CD14-positive monocyte (primary cell): ENCODE measurements at places on chromosomes 16 and 17. TPM values are rescaled to one million over a fixed set of nuclear protein-coding genes. Genes with fewer than 3 reads are reported as not detected.

OR4D1 gene
- not detected for polyA plus RNA-seq

TRAF7 gene
- polyA plus RNA-seq, result 41.9 and 84.4 TPM in 2 replicates

PRR11 gene
- polyA plus RNA-seq, result 3.9 and 4.0 TPM in 2 replicates

ADCY9 gene
- 8.5 and 9.3 TPM in 2 replicates for polyA plus RNA-seq

GPT2 gene
- polyA plus RNA-seq, result 0.98 TPM

NPIPB13 gene
- polyA plus RNA-seq, result not detected

DNA sequence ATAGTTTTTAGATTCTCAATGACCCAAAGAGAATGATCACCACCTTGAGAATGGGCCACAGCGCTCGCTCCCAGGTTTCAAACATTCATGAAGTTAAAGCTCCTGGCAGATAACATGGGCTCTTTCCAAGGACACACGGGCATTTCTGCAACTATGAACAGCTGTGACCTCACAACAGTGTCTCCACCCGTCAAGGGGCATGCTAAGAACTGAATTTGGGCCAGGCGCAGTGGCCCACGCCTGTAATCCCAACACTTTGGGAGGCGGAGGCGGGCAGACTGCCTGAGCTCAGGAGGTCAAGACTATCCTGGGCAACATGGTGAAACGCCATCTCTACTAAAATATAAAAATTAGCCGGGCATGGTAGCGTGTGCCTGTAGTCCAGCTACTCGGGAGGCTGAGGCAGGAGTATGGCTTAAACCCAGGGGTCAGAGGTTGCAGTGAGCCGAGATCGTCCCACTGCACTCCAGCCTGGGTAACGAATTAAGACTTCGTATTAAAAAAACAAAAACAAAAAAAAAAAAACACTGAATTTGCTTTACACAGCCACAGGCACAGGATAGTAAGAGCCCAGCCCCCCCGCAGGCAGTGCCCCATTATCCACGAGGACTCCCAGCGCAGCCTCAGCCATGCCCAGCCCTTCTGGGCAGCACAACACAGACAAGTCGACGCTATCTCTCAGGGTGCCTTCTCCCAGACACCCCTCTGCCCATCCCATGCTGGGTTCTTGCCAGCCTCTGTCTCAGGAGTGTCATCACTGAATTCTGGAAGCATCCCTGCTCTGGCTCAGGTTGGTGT is 7.2 kb downstream of the USP7 start:
- no peak for DNase-seq

GRCh38 chr17:81534157-81535006 is 6.2 kb downstream of the FSCN2 start:
- no peak for DNase-seq

DNA sequence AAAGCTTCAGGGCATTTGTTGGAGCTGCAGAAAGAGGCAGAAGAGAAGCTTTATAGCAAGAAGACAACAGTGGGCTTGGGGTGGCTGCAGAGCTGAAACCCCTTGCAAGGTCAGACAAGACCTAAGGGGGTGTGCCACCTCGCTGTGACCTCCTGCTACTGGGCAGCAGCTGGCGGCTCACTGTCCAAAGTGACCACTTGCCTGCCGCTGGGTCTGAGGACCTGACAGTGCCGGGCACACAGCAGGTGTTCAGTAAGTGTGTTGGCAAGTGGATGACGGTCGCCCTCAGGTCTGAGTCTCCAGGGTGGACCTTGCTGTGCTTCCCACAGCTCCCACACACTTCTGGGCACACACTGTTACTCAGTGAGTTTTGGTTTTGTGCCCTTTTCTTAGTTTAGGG is 336.5 kb downstream of the C16orf95 start:
- no peak for DNase-seq

GRCh38 chr17:48335858-48336500 is 94.0 kb downstream of the SKAP1 start:
- DNase-seq, result peak; percentile 11

GRCh38 chr16:18931756-18932155 is 5.5 kb upstream of the SMG1 start:
- no peak for DNase-seq

DNA sequence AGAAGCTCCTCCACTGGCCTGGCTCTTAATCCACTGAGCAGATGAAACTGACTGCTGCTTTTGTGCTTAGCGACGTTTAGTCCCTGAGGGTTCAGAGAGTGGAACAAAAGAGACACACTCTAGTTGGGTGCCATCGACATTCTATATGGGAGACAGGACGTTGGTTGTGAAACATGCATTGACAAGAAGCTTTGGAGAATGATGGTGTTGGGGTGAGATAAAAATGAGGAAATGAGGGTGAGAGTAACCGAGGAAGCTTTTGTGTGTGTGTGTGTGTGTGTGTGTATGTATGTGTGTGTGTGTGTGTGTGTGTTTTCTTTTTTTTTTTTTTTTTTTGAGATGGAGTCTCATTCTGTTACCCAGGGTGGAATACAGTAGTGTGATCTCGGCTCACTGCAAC is 89.5 kb downstream of the ABCC1 start:
- DNase-seq, result no peak

GRCh38 chr17:50626037-50626574 is 8.6 kb upstream of the ABCC3 start:
- DNase-seq, result peak; percentile 45

DNA sequence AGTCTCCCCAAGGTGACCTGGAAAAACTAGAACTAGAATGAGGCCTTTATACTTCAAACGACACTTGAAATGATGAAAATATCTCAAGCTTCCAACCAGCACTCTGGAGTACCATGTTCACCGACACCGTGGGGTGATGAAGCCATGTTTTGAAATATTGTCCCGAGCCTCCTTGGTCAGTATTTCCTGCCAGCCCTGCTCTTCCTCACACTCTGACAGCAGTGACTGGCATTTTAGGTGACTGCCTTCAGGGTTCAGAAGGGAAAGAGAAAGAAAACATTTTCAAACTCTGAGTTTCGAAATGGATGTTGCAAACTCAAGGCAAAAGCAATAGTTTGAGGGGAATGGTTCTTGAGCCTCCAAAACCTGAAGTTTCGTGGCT is 39.3 kb upstream of the IRX6 start:
- no peak for DNase-seq
